ENCODE measurements at places on chromosomes 11 and 22.

- DNase-seq: no peak
Measured at GRCh38 chr11:32630844-32631243, 47.2 kb downstream of the EIF3M start.

GRCh38 chr22:17430412-17430811, 61.2 kb downstream of the CECR2 start:
- DNase-seq: no peak

DNA sequence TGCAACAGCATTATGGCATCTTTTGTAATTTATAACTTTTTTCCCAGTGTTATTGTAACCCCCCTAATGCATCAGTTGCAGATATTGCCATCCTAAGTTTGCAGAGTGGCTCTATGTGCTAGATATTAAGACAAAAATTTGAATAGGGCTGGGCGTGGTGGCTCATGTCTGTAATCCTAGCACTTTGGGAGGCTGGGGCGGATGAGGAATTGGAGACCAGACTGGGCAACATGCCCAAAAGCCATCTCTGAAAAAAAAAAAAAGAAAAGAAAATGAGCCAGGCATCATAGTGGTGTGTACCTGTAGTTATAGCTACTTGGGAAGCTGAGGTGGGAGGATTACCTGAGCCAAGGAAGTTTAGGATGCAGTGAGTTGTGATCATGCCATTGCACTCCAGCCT, 50.1 kb upstream of the MUC15 start:
- DNase-seq: no peak

DNA sequence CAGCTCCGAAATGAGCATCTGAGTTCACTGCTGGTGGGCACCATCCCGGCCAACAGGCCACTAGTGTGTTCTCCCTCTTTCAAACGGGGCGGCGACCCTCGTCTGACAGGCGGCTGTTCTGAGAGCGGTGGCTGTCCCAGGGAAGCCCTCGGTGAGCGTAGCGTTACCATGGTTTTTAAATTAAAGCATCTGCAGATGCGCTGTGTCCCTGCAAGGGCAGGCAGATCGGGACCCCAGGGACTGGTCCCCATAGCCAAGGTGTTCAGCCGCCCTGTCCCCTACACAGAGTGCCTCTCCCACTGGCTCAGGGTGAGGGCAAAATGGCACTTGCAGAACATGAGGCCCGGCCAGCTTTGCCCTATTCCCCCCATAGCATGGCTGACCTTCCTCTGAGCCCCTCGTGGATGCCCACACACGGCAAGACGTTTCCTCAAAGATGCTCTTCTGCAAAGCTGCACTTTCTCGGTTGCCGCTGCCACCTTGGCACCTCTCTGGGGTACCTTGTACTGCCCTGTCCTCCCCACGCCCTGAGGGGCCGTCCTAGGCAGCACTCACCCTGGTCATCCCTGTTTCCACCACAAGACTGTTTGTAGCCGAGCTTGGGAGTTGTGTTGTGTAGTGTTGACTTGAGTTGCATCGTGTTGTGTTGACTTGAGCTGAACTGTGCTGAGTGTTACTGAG, 51.9 kb upstream of the KCNQ1OT1 start:
- no peak for DNase-seq

DNA sequence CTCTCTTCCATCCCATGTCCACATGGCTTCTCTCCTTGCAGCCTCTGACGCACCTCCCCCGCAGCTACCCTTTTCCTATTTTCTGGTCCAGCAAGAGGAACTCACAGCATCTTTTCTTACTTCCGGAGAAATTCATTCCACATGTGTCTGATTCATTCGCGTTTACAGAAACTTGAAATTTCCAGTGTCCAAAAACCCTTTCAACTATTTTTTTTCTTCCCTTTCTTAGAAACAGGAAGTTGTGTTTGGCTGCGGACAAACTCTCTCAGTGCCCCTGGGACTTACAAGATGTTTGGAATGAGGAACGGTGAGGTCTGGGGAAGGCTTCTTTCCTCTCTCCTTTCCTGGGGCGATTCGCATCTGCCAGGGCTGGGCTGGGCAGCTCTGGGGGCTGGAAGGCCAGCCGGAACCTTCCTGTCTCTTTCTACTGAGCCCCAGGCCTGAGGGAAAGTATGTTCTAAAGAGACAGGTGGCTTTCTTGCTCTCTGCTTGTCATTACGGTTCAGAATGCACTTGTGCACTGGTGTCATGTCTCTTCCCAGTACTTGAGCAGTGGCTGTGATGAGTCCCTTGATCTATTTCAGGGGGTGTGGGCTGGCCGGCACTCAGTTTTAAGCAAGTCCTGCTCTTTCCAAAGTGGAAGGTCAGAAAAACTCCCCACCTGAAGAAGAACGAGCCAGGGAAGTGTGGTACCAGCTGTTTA, 27.5 kb downstream of the ADAMTS8 start:
- DNase-seq: no peak

GRCh38 chr11:134367781-134368180, 36.0 kb downstream of the GLB1L2 start:
- no peak for DNase-seq

DNA sequence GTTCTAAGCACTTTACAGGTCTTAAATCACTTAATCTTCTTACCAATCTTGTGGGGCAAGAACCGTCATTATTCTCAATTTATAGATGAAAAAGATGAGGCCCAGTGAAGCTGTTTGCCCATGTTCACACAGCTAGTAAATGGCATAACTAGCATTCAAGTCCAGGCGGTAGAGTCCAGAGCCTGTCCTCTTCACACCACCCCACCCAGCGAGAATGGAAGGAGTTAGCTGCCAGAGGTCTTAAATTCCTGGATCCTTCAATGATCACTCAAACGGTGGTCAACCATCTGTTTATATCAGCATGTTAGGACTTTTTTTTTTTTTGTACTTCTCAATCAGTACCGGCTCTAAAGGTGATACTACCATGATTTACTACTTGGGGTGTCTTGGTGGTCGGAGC, 43.3 kb downstream of the PARVA start:
- DNase-seq: no peak

GRCh38 chr11:126601550-126602215, 246.2 kb downstream of the ST3GAL4 start:
- no peak for DNase-seq

DNA sequence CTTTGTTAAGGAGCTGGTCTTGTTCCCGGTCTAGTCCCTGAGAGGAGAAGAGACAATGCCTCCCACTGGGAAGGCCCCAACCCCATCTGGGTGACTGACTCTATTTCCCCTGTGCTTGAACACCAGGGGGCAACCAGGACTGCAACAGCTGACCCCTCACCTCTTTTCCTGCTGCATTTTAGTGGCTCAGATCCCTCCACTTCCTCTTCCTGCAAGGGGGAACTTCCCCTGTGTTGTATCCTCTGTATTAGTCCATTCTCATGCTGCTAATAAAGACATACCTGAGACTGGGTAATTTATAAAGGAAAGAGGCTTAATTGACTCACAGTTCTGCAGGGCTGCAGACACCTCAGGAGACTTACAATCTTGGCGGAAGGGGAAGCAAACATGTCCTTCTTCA, 84.3 kb upstream of the LMO1 start:
- DNase-seq: no peak

GRCh38 chr11:69293087-69293486, 868 bp upstream of the MYEOV start:
- no peak for DNase-seq

GRCh38 chr11:66151273-66151672, 81.2 kb downstream of the PACS1 start:
- no peak for DNase-seq
